CD4-positive, alpha-beta T cell (primary cell): ENCODE measurements at places on chromosomes 13 and 19.
A peak's percentile ranks its signal among the peaks of the same experiment; 100 is the strongest.

- no peak for DNase-seq
Measured at GRCh38 chr13:75836441-75836840, 200.3 kb downstream of the LMO7 start.

DNA sequence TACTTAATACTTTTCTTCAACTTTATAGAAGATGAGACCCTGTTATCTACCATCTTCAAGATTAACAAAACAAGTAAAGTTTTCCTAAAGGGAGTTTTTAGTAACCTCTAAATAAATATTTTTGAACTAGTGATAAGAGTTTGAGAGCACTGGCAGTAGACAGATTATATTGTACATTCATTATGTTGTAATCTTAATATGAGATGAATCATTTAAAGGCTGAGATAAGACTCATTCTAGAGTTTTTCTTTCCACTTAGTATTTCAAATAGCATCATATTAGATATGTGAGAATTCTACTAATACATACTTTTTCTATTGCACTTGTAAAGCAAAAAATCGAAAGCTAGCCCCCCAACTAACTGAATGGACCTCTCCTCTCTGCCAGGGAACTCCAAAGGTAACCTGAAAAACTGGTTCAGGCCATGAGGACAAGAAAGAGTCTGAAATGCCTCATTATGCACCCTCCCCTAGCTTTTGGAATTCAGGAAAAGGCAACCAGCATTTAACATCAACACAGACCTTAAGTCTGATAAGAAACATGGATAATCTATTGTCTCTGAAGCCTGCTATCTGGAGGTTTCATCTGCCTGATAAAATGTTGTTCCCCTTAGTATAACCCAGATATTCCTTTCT lies 875.4 kb upstream of the SLC10A2 start:
- no peak for DNase-seq

DNA sequence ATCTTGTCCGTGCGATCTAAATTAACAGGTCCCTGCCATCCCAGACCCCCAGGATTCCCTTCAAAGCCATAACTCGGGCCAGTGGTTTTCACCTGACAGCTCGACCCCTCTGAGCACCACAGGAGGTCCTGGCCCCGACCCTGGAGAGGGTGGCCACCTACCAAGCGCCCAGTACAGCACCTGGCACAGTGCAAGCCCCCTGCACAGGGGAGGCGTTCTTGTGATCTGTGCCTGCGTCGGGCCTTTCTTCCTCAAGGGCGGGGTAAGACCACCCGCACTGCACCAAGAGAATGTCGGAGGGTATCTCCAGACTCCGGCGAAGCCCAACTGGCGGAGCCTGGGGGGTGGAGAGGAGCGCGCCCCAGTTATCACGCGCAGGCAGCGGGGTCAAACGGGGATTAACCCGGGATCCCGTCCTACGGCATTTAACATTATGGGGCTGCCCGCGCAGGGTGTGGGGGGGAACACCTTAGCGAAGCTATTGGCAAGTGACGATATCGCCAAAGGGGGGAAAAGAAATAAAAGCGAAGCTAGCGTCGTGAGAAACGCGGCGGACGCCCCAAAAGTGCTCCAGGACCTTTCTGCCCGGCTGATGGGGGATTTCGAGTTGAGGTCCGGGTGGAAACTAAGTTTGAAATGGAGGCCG lies 1.3 kb upstream of the HNRNPL start:
- DNase-seq, result no peak

- no peak for DNase-seq
Measured at GRCh38 chr13:37100731-37101130, 4.7 kb downstream of the CSNK1A1L start.

DNA sequence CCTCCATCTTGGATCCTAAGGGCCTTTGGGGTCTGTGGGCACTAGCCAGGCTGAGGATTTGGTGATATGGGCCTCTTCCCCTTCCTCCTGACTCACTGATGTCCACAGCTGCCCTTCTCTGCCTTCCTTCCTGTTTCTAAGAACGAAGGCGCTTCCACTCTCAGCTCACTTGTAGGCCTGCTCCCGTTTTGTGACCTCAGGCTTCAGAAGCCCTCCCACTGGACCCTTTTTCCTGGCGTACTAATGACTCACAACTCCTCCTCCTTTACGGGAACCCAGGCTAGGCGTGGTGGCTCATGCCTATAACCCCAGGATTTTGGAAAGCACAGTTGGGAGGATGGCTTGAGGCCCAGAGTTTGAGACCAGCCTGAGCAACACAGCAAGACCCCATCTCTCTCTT lies 55.6 kb downstream of the TMED1 start:
- no peak for DNase-seq

GRCh38 chr13:50766013-50766412 lies 77.5 kb downstream of the DLEU7 start:
- DNase-seq, result no peak

GRCh38 chr19:28313633-28314032 lies 899.3 kb downstream of the UQCRFS1 start:
- DNase-seq, result no peak

DNA sequence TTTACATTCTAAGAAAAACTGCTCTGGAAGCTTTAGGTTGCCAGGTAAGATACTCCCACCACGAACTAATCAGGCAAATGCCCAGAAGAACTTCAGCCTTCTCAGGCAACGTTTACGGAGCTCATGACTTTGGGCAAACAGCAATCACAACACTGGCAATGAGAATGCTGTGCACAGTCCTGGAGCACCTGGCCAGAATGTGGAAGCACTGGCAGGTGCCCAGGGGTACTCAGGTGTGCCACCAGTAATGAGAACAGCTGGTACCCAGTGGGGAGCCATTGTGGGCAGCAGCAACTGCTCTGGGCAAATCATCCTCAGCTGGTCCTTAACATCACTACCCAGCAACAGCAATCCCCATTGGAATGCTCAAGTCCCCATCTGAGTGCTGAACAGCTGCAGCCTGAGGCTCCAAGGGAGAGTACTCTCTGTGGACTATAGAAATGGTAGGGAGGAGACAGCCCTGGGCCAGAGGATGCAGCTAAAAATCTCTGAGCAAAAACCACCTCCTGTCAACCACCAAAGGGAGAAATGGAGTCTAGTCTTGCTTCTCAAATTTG lies 210.0 kb downstream of the FOXO1 start:
- no peak for DNase-seq

GRCh38 chr13:87358319-87358718 lies 312.9 kb upstream of the SLITRK5 start:
- no peak for DNase-seq

DNA sequence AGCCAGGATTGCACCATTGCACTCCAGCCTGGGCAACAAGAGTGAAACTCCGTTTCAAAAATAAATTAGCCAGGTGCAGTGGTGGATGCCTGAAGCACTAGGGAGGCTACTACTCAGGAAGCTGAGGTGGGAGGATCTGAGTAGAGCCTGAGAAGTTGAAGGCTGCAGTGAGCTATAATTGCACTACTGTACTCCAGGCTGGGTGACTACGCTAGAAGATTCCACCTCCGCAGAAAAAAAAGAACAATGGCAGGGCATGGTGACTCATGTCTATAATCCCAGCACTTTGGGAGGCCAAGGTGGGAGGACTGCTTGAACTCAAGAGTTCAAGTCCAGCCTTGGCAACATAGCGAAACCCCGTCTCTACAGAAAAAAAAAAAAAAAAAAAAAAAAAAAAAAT lies 20.5 kb downstream of the HAUS8 start:
- no peak for DNase-seq

- DNase-seq, result no peak
Measured at GRCh38 chr13:107809125-107809524, 406.2 kb downstream of the LIG4 start.

GRCh38 chr13:103299079-103299478 lies 232.9 kb upstream of the SLC10A2 start:
- no peak for DNase-seq

GRCh38 chr13:63436325-63436668 lies 2020.6 kb upstream of the PCDH20 start:
- DNase-seq, result no peak

- peak; percentile 79 for DNase-seq
Measured at GRCh38 chr19:51097166-51097738, 11.0 kb downstream of the CTU1 start.

GRCh38 chr19:17846146-17846545 lies 1.6 kb downstream of the JAK3 start:
- peak; percentile 83 for DNase-seq

DNA sequence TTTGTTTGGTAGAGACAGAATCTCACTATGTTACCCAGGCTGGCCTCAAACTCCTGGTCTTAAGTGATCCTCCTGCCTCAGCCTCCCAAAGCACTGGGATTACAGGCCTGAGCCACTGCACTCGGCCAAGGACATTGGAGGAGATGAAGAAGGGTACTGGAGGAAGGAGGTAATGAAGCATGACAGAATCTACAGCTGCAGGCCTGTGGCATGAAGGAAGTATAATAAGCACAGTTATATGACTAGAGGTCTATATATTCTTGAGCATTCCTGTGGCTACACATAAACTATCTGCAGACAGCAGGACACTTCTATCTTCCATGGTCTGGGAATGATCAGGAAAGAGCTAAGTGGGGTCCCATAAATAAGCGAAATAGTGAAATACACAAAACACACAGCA lies 18.2 kb downstream of the ZNF565 start:
- DNase-seq, result no peak

DNA sequence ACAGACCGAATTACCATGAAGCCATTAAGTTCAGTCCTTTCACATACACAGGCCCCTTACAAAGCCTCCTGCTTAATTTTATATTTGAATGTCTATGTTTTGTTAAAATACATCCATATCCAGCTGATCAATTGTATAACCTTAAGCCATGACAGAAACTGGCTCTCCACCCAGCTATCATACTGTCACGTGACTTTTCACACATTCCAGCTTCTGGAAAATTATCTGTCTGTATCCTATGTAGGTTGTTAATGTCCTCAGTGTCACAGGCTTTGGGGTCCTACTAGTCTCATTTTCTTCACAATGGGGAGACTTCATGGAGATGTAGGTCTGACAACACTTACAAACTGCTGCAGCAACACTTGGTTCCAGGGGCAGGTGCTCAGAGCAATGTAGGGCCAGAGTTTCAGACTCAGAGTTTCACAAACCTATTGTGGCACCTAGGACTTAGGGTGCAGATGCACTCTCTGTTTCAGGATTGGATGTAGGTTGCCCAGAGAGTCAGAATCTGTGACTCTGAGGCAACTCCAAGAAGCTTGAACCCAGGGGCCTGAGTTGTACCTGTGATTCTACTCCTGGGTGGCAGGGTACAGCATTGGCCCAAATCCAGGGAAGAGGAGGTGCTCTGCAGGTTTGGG lies 69.6 kb upstream of the PCDH20 start:
- no peak for DNase-seq

DNA sequence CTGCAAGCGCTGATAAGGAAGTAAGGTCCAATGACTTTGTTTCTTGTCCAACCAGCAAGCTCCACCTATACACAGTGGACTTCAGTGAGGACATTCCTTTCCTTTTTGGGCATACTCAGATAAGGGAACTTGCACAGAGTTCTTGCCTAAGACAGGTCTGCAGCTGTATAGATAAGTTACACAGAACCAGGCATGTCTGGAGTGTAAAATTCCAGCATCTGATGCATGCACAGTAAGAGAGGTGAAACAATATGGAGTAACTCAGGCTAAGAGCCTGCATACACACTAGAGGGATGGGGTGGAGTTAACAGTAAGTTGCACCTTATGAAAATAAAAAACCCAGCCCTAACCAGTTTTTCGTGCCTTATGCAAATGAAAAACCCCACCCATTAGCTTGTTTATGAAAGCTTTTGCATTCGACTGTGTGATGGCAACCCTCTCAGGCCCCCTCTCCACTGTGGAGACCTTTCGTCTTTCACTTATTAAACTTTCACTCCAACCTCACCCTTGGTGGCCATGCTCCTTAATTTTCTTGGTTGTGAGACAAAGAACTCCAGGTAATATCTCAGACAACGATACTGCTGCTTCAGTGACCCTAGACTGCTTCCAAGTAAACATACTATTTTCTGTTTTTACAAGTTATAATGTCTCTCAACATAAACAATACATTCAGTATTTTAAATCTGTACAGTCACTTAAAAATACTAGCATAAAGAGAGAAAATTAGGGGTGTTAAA lies 2859.0 kb upstream of the PCDH20 start:
- no peak for DNase-seq

- no peak for DNase-seq
Measured at GRCh38 chr13:76832258-76832988, 53.8 kb downstream of the KCTD12 start.

GRCh38 chr13:26919311-26919710 lies 158.7 kb upstream of the GPR12 start:
- no peak for DNase-seq
